Tongue (tissue), 3 donors: ENCODE measurements at places on chromosomes 12 and 14. TPM values are rescaled to one million over a fixed set of nuclear protein-coding genes. Genes with fewer than 3 reads are reported as not detected.

Gene GOLT1B
- 51.8 TPM for total RNA-seq

Gene KRT6C
- total RNA-seq: 19.3 TPM

Gene CARMIL3
- total RNA-seq: 0.72 TPM

Gene KLHL33
- 1.9 TPM for total RNA-seq

Gene CDCA3
- total RNA-seq: 5.9 TPM

Gene DLK1
- total RNA-seq: 1,117 TPM

Gene TAS2R20
- 8.2 TPM for total RNA-seq
